Activated CD4-positive, alpha-beta T cell treated with anti-CD3 and anti-CD28 coated beads, Interleukin-2, amount 50 U/mL, for 24 hours (primary cell): ENCODE measurements at places on chromosomes 2 and 18.

DNA sequence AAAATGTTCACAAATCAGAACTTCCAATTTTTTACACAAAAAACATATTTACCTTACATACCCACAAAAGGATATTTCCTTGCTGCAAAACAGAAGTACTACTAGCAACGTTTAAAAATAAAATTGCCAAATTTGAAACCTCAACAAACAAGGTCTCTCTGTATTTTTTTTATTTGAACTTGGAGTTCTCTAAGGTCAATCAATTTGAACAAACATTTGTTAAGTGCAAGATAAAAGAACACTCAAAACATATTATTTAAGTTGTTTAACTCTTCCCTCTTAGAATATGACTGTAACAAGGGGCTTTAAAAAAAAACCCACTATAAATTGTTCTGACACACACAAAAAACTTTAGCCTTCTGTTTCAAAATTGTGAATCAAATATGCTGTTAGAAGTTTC, 29.6 kb downstream of the PNO1 start:
- DNase-seq, result no peak

DNA sequence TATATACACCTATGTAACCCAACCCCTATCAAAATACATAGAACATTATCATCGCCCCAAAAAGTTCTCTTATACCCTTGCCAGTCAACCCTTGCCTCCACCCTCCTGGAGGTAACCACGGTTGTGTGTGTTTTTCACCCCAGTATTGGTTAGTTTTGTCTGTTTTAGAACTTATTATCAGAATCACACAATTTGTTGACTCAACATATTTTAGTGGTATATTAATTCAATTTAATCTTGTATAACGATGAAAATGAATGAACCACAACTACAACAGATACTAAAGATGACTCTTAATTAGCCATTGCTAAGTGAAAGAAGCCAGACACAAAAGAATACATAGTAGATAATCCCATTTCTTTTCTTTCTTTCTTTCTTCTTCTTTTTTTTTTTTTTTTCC, 19.3 kb downstream of the ACOXL start:
- no peak for DNase-seq

- no peak for DNase-seq
These were observed 870.6 kb downstream of the CBLN2 start for GRCh38 chr18:71673498-71673897.

DNA sequence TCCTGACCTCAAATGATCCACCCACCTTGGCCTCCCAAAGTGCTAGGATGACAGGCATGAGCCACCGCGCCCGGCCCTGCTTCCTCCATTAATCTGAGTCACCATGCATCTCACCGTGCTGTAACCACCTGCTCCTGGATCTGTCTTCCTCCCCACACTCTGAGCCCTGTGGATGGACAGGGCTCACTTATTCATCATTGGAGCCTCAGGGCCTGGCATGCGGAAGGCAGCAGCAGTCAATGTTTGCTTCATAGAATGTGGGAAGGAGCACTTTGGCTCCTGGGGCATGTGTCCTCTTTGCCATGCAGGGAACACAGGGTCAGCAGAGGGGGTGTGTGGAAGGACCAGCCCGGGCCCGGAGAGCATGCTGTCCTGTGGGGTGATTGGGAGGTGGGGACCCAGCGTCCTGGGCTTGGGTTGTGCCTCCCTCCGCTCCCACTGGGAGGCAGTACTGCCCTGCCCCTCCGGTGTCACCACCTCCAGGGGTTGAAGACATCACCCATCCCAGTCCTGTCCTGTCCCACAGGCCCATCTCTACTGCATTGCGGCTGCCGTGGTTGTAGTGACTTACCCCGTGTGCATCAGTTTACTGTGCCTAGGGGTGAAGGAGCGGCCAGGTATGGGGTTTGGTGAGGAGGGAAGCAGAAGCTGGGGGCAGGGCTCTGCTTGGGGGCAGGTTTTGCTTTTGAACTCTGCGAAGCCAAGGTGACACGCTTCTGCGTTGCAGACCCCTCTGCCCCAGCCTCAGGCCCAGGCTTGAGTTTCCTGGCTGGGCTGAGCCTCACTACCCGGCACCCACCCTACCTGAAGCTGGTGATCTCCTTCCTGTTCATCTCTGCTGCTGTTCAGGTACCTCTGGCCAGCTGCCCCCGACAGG, 11.5 kb downstream of the MFSD2B start:
- DNase-seq, result no peak
